ENCODE measurements at places on chromosomes 11 and 22.

DNA sequence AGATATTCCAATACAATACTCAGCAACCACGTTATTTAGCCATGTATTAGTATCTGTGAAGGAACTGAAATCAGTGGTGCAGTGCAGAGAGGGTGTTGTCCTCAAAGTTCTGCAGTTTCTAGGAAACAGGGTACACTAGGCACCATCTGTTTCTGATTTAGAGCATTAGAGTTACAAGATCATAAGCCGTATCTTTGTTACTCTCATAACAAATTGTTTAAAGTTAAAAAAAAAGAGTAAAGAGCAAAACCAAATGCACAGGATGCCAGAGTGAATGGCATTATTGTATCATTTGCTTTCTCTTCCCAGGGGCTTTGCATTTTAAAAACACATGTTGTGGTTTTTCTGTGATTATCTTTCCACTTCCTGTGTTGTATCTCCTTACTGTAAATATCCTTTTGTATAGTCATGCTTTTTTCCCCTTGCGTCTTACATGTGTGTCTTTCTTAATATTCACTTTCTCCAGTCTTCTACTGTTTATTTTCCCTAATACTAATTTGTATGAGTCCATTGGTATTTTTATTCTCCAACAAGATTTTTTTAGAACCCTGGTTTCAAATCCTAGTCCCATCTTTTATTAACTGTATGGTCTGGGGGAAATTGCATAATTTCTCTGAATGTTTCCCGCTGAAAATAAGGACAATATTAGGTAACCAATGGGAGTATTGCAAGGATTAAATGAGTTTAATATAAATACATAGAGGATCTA, 15.2 kb upstream of the NUP160 start:
- DNase-seq: peak; percentile 60

DNA sequence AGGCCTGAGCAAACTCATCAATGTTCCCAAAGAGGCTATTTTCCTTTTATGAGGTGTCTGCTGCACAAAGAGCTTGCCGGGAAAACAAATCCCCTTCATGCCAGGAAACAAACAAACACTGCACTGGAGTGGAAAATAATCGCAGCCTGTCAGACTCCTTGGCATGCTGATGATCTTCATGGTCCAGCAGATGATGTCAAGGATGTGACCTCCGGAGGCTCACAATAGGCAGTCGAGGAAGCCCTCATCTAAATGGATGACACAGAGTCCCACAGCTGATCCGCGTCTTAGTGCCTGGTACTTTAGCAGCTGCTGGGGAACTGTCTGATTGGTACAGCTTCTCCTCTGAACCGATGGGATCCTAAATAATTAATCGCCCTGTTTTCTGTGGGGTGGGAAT, 187.6 kb downstream of the TENM4 start:
- no peak for DNase-seq

GRCh38 chr11:126862664-126863243, 137.8 kb downstream of the KIRREL3 start:
- peak; percentile 51 for DNase-seq

DNA sequence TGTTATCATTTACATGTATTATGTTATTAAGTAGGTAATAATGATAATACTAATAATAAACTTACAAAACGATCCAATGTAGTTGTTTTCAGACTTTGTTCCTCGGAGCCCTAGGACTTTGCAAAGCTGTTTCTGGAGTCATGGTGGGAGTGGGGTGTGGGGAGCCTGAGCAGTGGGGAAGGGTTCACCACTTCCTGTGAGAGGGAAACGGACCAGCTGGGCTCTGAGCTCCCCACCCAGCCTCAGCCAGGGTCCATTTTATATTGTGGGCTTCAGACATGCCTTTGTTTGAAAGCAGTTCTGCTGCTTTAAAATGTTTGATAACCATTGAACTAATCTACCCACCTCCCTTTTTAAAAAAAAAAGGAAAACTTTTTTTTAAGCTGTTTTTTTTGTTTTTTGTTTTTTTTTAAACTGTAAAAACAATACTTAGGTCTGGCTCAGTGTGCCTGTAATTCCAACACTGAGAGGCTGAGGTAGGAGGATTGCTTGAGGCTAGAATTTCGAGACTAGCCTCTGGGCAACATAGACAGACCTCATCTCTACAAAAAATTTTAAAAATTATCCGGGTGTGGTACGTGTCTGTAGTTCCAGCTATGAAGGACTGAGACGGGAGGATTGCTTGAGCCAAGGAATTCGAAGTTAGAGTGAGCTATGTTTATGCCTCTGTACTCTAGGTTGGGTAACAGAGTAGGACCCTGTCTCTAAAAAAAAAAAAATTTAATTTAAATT, 7.0 kb downstream of the SERPING1 start:
- no peak for DNase-seq

DNA sequence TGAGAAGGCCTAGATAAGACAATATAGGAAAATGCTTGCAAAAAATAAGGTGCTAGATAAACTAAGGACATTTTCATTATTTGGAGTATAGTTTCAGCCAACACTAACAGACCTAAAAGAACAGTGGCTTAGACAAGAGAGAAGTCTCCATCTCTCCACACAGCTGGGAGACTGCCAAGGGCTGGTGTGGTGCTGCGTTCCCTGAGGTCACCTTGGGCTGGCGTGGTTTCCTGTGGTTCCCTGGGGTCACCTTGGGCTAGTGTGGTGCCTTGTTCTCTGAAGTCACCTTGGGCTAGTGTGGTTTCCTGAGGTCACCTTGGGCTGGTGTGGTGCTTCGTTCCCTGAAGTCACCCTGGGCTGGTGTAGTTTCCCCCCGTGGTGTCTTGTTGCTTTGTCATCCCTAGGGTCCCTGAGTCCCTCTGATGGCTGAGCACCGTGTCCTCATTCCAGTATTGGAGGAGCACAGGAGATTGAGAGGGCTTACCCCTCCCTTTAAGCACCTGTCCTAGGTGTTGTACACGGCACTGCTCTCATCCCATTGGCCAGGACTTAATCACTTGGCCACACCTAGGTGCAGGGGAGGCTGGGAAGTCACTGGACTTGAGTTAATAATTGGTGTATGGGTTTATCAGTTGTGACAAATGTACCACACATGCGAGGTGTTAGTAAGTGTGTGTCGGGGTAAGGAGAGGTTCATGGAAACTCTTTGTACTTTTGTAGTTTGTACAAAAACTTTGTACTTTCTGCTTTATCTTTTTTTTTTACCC, 14.9 kb downstream of the SAMM50 start:
- DNase-seq: no peak

GRCh38 chr11:16917941-16918340, 96.3 kb downstream of the PLEKHA7 start:
- DNase-seq: no peak
